ENCODE measurements at places on chromosomes 12 and 14.

GRCh38 chr12:105855361-105856047 lies 283.2 kb downstream of the NUAK1 start:
- DNase-seq = no peak

GRCh38 chr14:86892152-86892956 lies 1100.6 kb downstream of the GALC start:
- DNase-seq = no peak

DNA sequence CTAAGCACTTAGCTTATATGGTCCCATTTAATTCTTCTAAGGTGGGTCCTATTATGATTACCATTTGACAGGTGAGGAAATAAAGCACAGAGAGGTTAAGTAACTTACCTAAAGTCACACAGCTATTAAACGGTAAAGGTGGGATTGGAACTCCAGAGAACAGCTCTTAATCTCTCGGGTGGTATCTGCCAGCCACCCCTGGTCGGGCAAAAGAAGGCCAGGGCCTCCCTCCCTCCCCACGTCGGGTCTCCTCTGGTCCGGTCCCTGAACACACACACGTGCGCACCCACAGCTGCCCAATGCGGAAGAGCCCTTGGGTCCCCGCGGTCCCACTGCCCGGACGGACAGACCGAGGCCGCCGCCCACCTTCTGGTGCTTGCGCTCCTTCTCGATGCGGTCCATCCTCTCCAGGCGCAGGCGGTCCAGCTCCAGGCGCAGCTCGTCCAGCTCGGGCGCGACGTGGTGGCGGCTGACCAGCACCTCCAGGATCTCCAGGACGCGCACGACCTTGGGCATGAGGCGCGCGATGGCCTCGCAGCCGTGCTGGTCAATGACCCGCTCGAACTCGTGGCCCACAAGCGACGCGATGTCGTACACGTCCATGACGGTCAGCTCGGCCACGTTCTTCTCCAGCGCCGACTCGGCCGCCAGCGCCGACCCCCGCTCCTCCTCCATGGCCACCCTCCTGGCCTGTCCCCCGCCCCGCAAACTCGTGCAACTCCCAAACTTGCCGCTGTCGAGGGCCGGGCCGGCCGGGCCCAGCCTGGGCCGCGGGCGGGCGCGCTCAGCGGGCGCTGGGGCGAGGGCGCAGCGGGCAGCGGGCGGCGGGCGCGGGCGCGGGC lies 490 bp downstream of the RILPL1 start:
- no peak for DNase-seq

DNA sequence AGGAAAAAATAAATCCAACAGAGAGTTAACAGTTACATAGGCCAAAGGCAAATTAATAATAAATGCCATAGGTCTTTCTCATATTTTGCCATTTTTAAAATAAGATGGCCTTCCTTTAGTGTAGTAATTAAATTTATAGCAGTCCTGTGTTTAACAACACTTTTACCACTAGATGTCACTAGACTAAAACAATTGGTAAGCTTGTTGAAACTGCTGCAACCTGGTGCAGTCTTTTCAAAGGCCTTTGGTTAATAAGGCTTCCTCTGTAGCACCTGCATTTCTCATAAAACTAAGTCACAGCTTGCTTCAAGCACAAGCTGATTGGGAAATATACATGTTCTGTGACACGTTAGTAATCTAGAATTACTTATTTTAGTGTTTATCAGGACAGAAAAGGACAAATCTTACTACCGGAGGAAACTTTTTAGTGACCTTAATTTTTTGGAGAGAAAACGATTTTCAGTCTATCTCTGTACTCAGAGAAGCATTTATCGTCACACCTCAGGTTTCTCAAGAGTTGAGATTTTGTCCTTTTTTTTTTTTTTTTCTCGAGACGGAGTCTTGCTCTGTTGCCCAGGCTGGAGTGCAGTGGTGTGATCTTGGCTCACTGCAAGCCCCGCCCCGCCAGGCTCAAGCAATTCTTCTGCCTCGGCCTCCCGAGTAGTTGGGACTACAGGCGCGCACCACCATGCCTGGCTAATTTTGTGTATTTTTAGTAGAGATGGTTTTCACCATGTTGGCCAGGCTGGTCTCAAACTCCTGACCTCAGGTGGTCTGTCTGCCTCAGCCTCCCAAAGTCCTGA lies 20.0 kb downstream of the BORCS5 start:
- peak; percentile 59 for DNase-seq

- DNase-seq = no peak
Measured at GRCh38 chr14:21184254-21184653, 28.4 kb upstream of the OR5AU1 start.

- no peak for DNase-seq
Measured at GRCh38 chr12:46205294-46205693, 63.5 kb downstream of the SLC38A1 start.

DNA sequence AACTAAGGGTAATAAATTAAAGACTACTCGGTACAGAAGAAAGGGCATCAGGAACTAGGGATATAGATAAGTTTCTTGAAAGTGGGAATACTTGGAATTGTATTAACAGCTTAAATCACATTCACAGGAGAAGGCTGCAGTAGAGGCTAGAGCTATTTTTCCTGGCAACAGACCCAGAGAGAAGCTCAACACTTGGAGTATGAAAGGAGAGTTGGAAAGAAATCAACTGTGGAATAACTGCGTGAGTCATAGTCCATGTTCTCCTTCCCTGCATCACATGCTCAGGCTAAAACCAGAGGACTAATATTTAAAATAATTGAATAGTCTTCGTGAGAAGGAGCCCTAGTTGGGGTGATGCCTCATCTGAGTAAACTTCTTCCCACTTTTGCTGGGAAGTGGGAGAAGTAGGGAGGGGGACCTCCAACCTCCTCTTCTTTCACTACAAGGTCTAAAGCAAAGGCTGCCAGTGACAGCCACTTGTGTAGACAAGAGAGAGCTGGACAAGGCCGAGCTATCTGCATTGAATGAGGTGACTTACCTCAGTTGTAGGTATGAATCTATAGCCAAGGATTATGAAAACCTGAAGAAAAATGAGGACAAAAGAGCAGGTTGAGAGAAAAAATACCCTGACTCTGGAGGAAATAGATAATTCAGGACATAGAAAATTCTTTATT lies 32.7 kb downstream of the DYRK2 start:
- DNase-seq = peak; percentile 83

DNA sequence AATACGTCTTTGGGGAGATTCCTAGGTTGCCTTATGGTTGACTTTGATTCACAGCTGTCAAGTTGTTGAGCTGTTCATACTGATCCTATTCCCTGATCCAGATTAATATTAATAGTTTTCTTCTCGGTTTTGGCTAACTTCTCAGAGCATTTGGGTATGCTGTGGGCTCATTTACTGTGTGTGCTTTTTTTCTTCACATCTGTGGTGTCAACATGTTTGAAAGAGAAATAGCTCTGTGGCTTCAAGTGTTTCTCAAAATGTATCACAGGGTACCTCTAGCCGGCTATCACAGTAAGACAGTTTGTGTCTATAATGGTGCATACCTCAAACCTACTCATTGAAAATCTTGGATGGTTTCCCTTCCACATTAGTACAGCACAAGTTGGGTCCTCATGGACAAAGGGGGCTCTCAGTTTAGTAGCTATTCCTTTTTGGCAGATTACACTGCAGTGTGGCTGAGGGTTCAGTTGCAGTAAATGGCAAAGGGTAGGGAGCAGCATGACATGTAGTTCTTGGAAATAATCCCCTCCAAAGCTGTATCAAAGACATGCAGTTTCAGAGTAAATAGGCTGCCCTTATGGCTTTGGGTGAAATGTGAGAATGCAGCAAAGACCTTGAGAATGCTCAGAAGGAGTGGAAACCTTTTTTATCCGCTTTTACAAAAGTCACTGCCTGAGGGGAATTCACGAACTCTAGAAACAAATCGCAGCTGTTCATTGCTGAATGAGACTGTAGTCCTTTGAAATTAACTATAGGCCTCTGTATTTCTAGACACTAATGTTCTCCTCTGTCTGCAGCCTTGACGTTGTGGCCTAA lies 102.4 kb upstream of the ATF1 start:
- DNase-seq = no peak

- no peak for DNase-seq
Measured at GRCh38 chr12:116135209-116135930, 142.1 kb downstream of the MED13L start.

GRCh38 chr14:28300356-28300755 lies 466.2 kb upstream of the FOXG1 start:
- DNase-seq = no peak

DNA sequence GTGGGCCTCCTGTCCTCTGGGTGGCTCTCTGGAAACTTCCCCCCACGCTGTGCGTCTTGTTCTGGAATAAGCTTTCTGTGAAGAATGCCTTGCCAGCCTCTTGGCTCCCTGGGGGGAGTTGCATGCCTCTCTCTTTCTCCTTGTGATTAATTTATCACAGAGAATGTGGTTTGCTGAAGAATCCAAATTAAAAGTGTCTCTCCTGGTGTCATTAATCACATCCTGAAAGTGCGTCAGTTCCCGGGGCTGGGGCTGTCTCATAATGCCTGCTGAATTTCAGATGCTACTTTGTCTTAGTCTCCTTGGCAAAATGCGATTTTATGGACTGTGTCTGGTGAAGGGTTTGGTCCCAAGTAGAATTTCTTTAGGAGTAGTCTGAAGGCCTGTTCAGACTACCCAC lies 787.7 kb upstream of the TMEM132C start:
- DNase-seq = no peak

DNA sequence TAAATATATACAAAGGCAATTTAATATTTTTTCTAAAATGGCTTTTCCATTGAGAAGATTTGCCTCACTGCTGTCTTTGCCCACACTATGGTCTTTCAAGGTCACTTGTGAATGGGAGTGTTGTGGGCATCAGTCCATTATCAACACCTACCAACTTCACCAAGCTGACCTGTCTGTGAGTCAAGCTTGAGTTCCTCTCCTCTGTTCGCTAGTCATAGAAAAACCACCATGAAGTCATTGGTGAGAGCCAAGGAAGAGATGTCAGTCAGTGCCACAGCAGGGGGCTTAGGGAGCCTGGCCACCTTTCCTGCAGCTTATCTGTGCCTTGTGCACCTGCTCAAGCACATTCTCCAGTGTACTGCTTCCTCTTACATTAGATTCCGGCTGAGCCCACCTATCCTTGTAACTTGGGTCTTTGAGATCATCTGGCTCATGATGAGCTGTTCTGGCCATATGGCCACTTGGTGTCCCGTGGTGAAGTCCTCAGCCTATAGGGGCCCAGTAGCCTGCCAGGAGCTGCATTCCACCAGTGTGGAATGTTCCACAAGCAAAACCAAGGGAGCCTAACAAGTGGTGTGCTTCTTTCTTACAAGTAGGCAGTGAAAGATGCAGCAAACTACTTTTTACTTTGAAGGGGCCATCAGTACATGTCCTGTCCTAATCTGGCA lies 80.8 kb upstream of the C12orf71 start:
- DNase-seq = no peak

- no peak for DNase-seq
Measured at GRCh38 chr12:94609917-94610443, 40.4 kb downstream of the TMCC3 start.

DNA sequence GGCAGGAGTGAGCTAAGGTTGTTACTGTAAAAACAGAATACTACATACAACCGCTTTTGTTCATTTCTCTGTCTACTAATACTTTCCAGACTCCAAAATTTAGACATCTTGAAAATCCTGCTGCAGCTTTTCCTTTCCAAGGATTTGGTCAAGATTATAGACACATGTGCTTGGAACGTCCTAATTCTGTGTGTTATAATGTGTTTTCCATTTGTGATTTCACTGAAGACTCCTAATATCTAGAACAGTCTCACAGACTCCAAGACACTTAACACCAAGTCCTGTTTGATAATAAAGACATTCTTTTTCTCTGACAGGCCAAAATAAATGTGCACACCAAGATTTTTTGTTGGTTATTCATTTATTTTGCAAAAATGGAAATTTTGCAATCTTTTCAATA lies 41.8 kb upstream of the TMTC2 start:
- DNase-seq = no peak

DNA sequence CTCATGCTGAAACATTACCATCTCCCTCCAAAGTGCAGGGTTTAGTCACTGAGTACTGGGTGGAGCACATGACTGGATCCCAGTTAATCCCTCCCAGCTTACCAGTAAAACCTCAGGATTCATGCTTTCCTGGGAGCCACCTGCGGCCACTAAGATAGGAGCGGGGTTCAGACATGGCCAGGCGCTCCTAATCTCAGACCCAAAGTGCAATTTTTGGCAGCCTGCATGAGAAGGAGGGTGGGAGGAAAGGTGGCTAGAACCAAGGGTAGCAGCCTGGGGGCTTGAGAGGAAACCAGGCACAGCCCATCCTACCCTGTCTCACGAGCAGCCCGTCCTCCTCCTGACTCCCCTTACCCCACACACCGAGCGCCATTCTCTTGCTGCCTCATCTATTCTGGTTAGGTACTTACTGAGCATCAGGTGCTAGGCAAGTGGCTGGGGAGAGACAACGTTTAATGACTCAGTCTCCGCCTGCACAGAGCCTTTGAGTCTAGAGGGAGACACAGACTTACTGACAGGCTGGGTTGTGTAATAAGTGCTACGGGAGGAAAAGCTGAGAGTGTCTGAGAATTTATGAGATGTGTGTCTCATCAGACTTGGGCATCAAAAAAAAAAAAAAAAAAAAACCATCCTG lies 9.9 kb downstream of the GPRC5A start:
- peak; percentile 93 for DNase-seq

- DNase-seq = no peak
Measured at GRCh38 chr14:93430315-93431035, at the start of gene UNC79. UNC79 (plus strand) TSS chr14:93430939; CDS start chr14:93431030, 91 bp downstream.

GRCh38 chr12:15163030-15163976 lies 57.9 kb downstream of the RERG start:
- DNase-seq = no peak

DNA sequence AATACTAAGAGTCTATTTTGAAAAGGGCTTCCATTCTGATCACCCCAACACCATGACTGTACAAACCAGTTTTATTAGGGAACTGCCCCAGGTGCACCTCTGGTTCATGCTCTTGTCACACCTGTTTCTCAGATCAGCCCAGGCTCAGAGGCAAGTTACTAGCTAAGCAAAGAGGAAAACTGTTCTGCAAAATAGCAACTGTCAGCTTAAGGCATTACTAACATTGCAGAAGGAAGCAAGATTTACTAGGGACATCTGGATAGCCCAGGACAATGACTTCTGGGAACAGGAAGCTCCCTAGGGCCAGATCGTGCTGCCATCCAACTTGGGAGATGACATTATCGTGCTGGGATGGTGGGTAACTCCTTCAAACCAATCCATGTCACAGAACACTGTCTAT lies 30.1 kb downstream of the ANAPC7 start:
- no peak for DNase-seq
